Daoy (cell line): ENCODE measurements at places on chromosomes 13 and 19. TPM values are rescaled to one million over a fixed set of nuclear protein-coding genes. Genes with fewer than 3 reads are reported as not detected.

GRCh38 chr19:28553764-28554163, 659.2 kb downstream of the UQCRFS1 start:
- no peak for DNase-seq

- no peak for DNase-seq
Observed at GRCh38 chr19:8426283-8426682, 13.2 kb downstream of the MARCHF2 start.

GRCh38 chr19:5271145-5271544, 69.5 kb downstream of the PTPRS start:
- no peak for DNase-seq

DNA sequence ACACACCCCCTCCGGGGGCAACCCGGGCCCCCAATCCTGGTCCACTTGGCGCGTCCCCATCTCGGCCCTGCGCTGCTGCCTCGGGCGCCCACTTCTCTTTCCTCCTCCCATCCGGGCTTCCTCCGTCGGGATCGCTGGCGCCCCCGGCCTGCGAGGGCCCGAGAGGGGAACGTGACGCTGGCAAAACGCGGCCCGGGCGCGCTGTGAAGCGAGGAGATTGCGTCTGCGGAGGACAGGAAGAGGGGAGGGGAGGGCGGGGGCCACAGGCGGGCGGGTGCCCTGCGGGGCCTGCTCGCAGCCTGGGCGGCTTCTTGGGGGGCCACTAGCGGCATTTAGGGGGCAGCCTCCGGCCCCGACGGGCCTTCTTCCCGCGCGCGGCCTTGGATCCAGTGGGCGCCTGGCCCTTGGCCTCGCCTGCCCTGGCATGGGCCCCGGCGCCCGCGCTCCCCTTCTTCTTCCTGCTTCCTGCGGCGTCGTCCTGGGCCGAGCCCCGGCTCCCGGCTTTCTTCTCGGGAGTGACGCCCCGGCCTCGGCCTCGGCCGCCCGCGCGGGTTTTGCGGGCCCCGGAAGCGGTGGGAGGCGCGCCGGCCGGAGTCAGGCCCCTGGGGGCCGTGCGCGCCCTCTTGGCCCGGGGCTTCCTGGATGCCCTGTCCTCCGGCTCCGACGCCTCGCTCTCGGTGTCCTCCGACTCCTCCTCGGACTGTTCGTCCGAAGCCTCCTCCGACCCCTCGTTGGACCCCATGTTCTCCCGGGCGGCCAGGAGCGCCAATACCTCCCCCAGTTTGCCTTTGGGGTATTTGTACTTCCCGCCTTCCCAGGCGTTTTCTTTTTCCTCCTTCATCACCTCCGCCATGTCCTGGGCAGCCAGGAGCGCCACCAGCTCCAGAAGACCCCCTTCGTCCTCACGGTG, 2.2 kb downstream of the PNMA8B start:
- DNase-seq = no peak

The CAPS gene
- total RNA-seq = 1.6 and 1.8 TPM in 2 replicates

The TNNI3 gene
- 0.80 TPM in 1 of 2 replicates, not detected in the other for total RNA-seq

The MPHOSPH8 gene
- 11.6 and 12.2 TPM in 2 replicates for total RNA-seq
